Left ventricle myocardium inferior (tissue), 1 donor: ENCODE measurements at places on chromosomes 12 and 14.

DNA sequence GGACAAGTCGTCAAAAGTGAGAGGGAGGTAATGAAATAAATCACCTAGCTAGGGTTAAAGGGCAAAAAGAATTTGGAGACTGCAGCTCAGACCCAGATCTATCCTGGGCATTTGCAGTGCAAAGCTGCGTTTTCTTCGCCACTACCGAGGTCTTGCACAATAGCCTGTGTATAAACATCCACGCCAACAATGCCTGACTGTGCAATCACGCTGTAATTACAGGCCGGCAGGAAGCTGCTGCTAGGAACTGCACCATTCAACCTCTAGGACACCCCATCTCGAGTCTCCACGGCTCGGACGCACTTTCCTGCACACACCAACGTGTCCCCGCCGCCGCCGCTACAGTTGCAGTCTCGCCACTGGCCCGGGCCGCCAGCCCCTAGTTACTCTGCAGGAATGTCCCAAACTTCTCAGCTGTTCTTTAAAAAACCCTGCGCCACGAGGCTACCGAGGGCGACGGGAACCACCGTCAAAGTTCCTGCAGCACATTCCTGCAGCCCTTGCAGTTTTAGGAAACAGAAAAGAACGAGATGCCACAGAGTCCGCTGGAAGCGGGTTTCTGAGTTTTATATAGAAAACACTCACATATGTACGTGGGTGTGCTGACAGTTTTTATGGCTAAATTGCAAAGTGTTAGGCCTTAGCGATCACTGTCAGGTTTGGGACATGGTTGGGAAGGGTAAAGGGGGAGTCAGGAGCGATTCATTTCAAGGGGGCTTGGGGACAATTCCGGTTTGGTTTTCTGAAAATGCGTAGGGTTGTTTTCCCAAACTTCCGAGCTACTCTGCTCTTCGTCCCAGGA lies 65.6 kb upstream of the PTGR2 start:
- peak overlapping the region; percentile 80 for H3K4me3 ChIP-seq
- no peaks in the 10 kb centered on the region for H3K36me3 ChIP-seq
- H3K4me1 ChIP-seq, result peaks cover 91% of the 10 kb centered on the region
- peak; percentile 70 for DNase-seq
- H3K27me3 ChIP-seq, result no peaks in the 10 kb centered on the region

GRCh38 chr12:22410486-22410885 lies 76.0 kb upstream of the ST8SIA1 start:
- H3K4me3 ChIP-seq, result no peak overlapping the region
- peaks cover 21% of the 10 kb centered on the region for H3K4me1 ChIP-seq
- H3K27ac ChIP-seq, result no peak overlapping the region
- H3K27me3 ChIP-seq, result no peaks in the 10 kb centered on the region

GRCh38 chr12:125331342-125332052 lies 266.3 kb downstream of the AACS start:
- H3K4me1 ChIP-seq, result peaks cover 11% of the 10 kb centered on the region
- peak overlapping the region; percentile 69 for H3K4me3 ChIP-seq
- H3K27ac ChIP-seq, result no peak overlapping the region
- H3K36me3 ChIP-seq, result no peaks in the 10 kb centered on the region

GRCh38 chr12:64170024-64170423 lies 52.1 kb downstream of the KICS2 start:
- DNase-seq, result no peak
- H3K4me3 ChIP-seq, result no peak overlapping the region
- H3K27me3 ChIP-seq, result no peaks in the 10 kb centered on the region

- H3K27ac ChIP-seq, result no peak overlapping the region
- DNase-seq, result no peak
- peaks cover 9% of the 10 kb centered on the region for H3K4me1 ChIP-seq
- no peaks in the 10 kb centered on the region for H3K27me3 ChIP-seq
- H3K36me3 ChIP-seq, result peaks cover 66% of the 10 kb centered on the region
Observed at GRCh38 chr12:122230798-122231197, 4.9 kb upstream of the DIABLO start.

DNA sequence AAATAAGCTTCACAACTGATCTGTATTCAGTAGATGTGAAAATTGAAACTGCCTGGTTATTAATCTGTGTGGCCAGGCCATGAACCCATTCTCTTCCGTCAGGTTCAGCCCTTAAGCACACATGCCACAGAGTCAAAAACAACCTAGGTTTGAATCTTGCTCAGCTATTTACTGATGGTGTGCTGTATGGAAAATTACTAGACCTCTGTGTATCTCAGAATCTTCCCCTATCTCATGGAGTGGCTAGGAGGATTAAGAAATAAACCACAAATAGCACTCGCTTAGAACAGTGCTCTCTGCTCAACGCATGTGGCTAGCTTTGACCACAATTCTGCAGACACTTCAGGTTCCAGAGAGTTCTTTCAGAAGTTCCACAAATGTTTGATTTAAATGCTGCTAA lies 240.7 kb upstream of the PLEKHG7 start:
- no peaks in the 10 kb centered on the region for H3K27me3 ChIP-seq
- no peak overlapping the region for H3K27ac ChIP-seq
- H3K4me3 ChIP-seq, result no peak overlapping the region
- DNase-seq, result no peak
- peaks cover 13% of the 10 kb centered on the region for H3K4me1 ChIP-seq
- H3K36me3 ChIP-seq, result no peaks in the 10 kb centered on the region

DNA sequence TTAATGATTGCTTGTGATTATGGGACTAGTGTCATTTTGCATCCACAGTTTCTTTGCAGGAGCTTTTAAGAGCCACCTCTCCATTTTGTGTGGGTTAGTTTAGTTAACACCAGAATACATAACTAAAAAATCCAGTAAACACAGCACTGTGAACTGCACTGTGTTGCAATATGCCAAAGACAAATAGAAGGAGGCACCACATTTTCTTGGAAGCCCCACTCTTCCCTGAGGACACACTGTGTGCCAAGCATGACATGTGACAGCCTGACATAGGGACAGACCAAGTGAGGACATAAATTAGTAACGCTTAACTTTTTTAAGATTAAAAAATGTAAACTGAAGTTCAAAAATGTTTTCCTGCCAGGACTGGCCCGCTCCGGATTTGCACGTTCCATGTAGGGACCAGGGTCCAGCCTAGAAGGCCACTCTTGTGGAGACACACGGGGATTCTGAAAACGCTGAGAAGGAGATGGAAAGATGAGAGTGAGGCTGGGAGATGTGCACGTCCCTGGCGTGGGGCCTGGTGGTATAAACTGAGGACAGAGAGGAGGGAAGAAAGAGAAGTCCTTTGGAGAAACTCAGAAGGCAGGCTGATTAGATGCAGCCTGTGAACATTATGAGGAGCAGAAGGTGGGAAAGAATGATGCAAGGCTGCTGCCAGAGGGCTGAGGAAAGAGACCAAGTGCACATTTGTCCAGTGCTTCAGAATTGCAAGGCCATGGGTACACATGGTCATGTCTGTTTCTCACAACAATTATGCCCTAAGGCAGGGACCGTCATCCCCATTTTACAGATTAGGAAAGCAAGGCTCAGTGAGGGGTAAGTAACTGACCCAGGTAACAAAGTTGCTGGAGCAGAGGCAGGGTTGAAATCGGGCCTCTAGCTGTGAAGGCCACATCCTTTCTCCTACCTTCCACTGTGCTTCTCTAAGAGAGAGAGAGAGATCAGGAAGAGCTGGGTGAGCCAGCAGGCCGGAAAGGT lies 45.1 kb downstream of the ISCA2 start:
- H3K36me3 ChIP-seq, result no peaks in the 10 kb centered on the region
- H3K27ac ChIP-seq, result no peak overlapping the region
- no peaks in the 10 kb centered on the region for H3K4me1 ChIP-seq
- no peak for DNase-seq
- H3K4me3 ChIP-seq, result no peak overlapping the region
